ENCODE measurements at places on chromosomes 2 and 18.

DNA sequence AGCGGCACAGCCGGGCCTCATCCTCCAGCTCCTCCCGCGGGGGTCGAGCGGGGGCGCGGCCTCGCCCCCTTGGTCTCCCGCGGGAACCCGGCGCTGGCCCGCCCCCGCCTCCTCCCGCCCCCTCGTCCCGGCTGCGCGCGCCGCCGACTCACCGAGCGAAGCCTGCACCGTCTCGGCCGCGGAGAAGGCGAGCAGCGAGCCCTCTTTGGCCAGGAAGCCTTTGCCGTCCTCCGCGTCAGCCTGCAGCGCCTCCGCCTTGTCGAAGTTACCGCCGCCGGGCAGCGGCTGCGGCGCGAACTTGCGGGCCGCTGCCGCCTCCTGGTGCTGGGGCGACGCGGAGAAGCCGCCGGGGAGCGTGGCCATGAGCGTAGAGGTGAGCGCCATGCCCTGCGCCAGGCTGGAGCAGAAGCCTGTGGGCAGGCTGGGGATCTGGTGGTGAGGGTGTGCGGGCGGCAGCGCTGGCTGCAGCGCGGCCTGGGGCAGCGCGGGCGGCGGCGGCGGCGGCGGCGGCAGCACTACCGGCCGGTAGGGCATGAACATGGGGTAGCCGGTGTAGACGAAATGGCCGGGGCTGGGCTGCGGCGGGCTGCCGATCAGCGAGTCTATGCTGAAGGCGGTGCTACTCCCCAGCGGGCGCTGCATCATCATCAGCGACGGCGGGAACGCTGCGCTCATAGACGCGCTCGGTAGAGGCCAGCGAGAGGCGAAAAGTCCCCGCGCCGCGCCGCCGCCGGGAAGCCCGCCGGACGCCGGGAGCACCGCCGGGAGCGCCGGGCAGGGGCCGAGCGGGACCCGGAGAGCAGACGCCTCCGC, 683 bp downstream of the GBX2 start:
- DNase-seq: peak; percentile 62

DNA sequence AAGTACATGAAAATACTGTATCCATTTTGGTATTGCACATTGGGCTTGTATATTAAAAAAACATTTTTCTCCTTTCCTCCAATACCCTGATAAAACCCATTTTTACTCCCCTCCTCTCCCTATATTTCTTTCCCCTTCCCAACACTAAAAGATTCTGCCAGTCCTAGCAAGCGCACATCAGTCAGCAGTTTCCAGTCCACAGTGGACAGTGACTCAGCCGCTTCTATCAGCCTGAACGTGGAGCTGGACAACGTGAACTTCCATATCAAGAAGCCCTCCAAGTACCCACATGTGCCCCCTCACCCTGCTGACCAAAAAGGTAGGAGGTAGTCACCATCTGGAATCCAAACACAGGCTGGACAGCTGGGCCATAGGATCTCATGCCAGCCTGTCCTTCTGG, 38.6 kb downstream of the PIKFYVE start:
- DNase-seq: no peak

GRCh38 chr18:58507880-58508279, 121.0 kb downstream of the ALPK2 start:
- DNase-seq: no peak

- no peak for DNase-seq
Measured at GRCh38 chr2:68813596-68813995, 57.6 kb downstream of the BMP10 start.

- no peak for DNase-seq
Measured at GRCh38 chr2:206471524-206472062, 28.3 kb downstream of the ADAM23 start.
